ENCODE measurements at places on chromosomes 1 and 21.

DNA sequence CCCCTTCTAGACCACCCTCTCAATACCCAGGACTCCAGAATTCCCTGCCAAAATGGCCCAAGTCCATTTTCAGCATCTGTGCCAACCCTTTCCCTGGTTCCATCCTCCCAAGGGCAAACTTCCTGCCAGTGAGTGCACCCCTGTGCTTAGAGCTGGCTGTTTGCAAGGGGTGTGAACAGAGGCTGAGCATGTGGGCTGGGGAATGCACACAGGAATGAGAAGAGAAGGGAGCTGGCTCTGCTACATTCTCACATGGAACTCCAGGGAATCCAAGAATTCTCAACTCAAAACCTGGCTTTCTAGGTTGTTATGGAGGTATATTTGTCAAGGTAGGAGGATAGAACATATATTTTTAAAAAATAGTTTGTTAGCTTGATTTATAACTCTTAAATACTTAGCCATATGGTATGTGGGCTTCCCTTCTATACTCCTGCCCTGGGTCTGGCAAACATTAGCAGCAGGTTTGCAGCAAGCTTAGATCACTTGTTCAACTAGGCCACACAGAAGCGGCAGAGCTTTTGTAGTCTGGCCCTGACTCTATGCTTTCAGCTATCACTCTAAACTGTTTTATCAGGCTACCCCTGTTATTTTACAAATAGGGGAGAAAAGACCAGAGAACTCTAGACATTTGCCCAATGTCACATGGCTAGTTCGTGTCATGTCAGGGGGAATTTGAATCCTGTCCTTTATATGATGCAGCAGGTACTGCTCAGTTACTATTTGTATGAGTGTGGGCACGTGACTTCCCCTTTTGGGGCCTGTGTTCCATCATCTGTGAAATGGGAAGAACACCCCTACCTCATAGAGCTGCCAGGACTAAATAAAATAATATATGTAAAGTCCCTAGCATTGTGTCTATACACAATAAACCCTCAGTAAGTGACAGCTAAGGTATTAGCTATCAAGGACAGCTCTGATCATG lies 8.1 kb upstream of the STMN1 start:
- no peak for DNase-seq

GRCh38 chr21:28298251-28298672 lies 694.4 kb downstream of the LTN1 start:
- no peak for DNase-seq

GRCh38 chr1:213154056-213154685 lies 103.1 kb downstream of the RPS6KC1 start:
- DNase-seq = no peak

DNA sequence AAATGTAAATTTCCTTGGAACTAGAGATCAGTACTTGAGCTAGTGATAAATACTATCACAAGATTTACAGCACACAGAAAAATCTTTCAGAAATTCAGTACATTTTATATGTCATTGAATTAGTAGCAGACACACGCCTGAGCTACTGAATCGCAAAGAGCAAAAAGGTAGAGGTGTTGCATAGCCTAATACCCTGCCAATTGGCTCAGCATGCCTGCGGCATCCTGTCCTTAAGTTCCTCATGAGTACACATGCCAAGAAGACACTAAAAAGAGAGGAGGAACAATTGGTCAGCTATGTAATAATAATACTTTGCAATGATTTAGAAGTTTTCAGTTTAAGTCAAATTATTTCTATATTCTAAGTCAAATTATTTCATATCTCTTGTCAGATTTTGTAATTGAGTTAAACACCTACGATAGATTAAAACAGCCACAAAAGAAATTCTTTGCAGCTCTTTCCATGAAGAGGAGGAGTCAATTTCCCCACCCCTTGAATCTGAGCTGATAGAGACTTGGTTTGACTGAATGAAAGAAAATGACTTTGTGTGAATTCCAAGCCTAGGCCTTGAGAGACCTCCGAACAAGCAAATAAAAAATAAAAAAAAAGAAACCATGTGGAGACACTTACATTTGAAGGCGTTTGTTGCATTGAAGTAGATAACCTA lies 36.2 kb upstream of the PKN2 start:
- DNase-seq = no peak

GRCh38 chr21:26513212-26513611 lies 59.9 kb downstream of the CYYR1 start:
- no peak for DNase-seq

DNA sequence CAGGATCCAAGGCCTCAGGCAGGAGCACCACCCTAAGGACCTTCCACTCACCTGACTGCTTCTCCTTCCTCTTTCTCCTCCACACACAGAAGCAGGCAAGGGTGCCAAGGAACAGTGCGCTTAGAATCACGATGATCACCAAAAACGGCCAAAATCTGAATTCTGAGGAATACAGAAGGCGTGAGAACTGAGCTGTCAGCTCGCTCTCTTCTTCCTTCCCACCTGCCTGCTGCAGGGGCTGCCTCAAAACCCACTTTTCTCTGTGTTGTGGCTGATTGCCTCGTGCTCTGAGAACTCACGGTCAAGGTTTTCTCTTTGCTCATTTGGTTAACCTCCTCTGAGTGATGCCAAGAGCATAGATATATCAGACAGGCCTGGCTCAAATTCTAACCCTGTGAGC lies 23.8 kb downstream of the CD244 start:
- no peak for DNase-seq

- DNase-seq = no peak
Observed at GRCh38 chr1:167090314-167090942, at the start of gene GPA33. TSS of gene GPA33 (minus strand) at chr1:167090377. CDS start at chr1:167090287, 90 bp downstream.
